ENCODE measurements at places on chromosomes 12 and 14. TPM values are rescaled to one million over a fixed set of nuclear protein-coding genes. Genes with fewer than 3 reads are reported as not detected.

Gene KRT86
- total RNA-seq = not detected

- no peak overlapping the region for H3K27ac ChIP-seq
- H3K4me3 ChIP-seq = no peak overlapping the region
- H3K27me3 ChIP-seq = no peaks in the 10 kb centered on the region
- DNase-seq = no peak
- no peaks in the 10 kb centered on the region for H3K36me3 ChIP-seq
- H3K4me1 ChIP-seq = no peaks in the 10 kb centered on the region
These were observed 9.6 kb downstream of the RPS6KL1 start for GRCh38 chr14:74913393-74913910.

Gene LRP1-AS
- total RNA-seq = not detected

- DNase-seq = no peak
- H3K4me1 ChIP-seq = no peaks in the 10 kb centered on the region
- H3K27me3 ChIP-seq = peaks cover 9% of the 10 kb centered on the region
- H3K36me3 ChIP-seq = no peaks in the 10 kb centered on the region
These were observed 5.3 kb downstream of the NTF3 start for GRCh38 chr12:5437182-5437583.

Gene POLE2
- total RNA-seq = 36.3 TPM

- DNase-seq = no peak
- no peaks in the 10 kb centered on the region for H3K27me3 ChIP-seq
- no peak overlapping the region for H3K27ac ChIP-seq
- no peaks in the 10 kb centered on the region for H3K4me1 ChIP-seq
These were observed 212.9 kb downstream of the NRXN3 start for GRCh38 chr14:78383060-78383459.

GRCh38 chr14:76866456-76866855 is 40.2 kb downstream of the LRRC74A start:
- no peak overlapping the region for H3K4me3 ChIP-seq
- peaks cover 14% of the 10 kb centered on the region for H3K4me1 ChIP-seq
- no peaks in the 10 kb centered on the region for H3K36me3 ChIP-seq
- H3K27me3 ChIP-seq = no peaks in the 10 kb centered on the region
- no peak for DNase-seq
- no peak overlapping the region for H3K27ac ChIP-seq

GRCh38 chr14:76456891-76457586 is 81.1 kb downstream of the ESRRB start:
- H3K4me3 ChIP-seq = no peak overlapping the region
- no peaks in the 10 kb centered on the region for H3K27me3 ChIP-seq
- H3K27ac ChIP-seq = no peak overlapping the region
- H3K36me3 ChIP-seq = no peaks in the 10 kb centered on the region
- no peak for DNase-seq

- H3K27ac ChIP-seq = no peak overlapping the region
- no peak overlapping the region for H3K4me3 ChIP-seq
- H3K36me3 ChIP-seq = no peaks in the 10 kb centered on the region
- H3K4me1 ChIP-seq = peaks cover 9% of the 10 kb centered on the region
- H3K27me3 ChIP-seq = no peaks in the 10 kb centered on the region
- no peak for DNase-seq
These were observed 29.3 kb downstream of the ETV6 start for GRCh38 chr12:11678781-11679180.

GRCh38 chr12:91588874-91589454 is 406.3 kb upstream of the DCN start:
- H3K36me3 ChIP-seq = no peaks in the 10 kb centered on the region
- no peaks in the 10 kb centered on the region for H3K27me3 ChIP-seq
- DNase-seq = no peak
- H3K4me1 ChIP-seq = no peaks in the 10 kb centered on the region

DNA sequence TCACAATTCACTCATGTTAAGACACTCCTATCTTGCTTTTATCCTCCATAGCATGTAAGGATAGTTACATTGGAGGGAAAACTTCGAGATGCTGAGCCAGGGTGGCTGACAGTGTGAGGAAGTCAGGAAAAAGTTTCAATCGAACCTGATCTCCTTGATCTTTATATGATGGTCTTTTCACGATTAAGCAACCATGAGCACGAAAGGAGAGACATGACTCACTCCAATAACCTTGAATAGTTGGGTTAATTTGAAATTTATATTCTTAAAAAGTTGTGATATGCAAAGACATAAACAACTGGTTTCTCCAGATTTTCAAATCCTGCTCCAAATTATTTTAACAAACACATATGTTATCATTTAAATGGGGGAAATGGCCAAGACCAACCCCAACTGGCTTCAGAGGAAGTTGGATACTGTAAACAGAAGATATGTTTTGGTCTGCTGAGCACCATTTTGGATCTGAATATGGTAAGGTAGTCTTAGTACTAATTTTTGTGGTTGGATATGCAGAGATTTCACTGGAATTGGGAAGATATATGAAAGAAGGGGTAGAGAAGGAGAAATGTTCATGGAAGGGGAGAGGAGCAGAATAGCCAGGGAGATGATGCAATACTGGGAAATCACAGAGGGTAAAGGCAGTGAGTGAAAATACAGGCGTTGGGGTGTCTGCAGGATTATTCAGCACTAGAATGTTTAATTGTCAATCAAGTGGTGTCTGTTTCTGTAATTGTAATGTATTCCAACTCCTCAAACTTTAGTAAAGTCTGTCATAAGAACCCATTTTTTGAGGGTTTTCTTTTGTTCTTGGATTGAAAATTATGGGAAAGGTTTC is 185.2 kb upstream of the SLC38A2 start:
- H3K4me1 ChIP-seq = no peaks in the 10 kb centered on the region
- no peaks in the 10 kb centered on the region for H3K36me3 ChIP-seq
- H3K27ac ChIP-seq = no peak overlapping the region
- no peak overlapping the region for H3K4me3 ChIP-seq
- no peaks in the 10 kb centered on the region for H3K27me3 ChIP-seq

DNA sequence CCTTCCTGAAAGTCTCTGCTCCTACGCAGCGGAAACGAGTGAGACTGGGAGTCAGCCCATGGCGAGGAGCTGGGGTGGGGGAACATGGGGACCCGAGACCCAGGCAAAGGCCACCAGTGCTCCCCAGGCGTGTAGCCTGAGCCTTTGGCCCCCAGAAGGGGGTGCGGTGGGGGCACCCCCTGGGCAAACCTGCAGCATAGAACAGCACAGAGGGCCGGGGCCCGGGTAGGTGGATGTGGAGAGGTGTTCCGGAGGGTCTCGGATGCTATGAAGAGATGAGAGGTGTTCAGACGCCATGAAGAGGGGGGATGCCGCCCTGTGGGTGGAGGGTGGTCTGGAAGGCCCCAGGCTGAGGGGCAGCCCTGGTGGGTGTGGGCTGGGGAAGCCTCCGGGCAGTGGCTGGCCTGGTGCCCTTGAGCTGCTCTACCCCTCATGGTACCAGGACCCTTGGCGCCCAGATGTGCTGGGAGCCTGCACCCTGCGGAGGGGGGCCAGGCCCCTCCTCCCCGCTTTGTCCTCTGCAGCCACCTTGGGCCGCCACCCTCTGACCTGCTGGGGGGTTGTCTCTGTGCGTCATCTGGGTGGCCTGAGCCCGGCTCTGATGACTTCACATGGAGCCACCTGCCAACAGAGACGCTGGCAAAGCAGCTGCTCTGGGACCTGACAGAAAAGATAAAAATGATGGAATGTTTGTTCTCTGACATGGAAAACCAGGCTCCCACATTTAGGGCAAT is 83.4 kb downstream of the KIF26A start:
- no peaks in the 10 kb centered on the region for H3K27me3 ChIP-seq
- no peaks in the 10 kb centered on the region for H3K36me3 ChIP-seq
- no peak for DNase-seq
- H3K4me3 ChIP-seq = no peak overlapping the region

Gene FOXM1
- 67.5 TPM for total RNA-seq

DNA sequence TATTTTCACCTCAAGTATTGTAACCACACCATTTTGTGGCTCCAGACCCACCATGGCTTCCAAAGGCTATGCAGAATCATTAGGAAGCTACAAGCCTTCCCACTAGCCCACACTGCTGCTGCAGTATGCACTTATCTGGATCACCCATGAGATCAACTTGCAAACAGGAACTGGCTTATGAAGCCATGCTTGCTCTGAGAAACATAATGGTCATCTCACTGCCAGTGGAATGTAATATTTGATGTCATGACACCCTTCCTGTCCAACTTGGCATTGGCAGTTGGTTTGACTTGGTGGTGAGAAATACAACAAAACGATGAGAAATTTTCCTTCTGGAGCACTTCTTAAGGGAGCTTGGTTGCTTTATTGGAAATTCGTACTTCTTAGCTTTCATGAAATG is 69.3 kb upstream of the FRMD6 start:
- H3K36me3 ChIP-seq = no peaks in the 10 kb centered on the region
- H3K27me3 ChIP-seq = peaks cover 3% of the 10 kb centered on the region
- DNase-seq = no peak

DNA sequence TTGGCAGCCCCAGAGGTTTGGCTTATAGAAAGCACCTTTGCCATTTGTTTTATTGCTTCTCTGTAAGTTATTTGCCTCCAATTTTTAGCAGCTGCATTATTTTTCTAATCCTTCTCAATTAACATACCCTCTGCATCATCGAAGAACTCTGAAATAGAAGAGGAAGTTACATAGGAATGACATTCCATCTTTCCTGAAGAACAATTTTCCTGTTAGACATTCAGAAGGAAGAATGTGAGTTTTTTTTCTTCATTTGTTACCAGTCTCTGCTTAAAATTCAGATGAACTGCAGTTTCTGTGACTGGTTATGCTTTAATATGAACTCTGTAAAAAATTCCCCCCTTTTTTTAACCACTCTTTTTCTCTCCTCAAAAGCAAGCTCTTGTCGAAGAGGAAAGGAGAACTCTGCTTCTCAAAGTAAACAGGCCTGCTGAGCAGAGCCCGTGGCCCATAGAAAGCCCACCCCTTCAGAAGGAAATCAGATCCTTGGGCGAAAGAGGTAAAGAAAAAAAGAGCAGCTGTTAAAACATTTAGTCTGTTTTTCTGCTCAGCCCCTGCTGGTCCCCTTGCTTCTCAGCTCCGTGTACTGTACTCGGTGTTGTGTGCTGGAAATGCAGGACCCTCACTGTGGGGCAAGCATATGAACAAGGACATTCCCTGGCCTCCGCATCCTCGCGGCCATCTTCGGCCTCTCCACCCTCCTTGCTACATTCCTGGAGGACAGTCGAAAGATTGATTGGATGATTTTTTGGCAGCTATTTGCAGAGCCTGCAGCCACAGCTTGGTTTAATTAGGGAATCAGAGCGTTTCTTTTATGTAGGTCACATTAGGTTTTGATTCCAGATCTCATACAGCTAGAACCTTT is 164.4 kb upstream of the LRIG3 start:
- H3K27ac ChIP-seq = no peak overlapping the region
- H3K4me1 ChIP-seq = no peaks in the 10 kb centered on the region
- no peak for DNase-seq
- no peaks in the 10 kb centered on the region for H3K27me3 ChIP-seq

GRCh38 chr12:10235761-10236631 is 23.3 kb downstream of the GABARAPL1 start:
- no peaks in the 10 kb centered on the region for H3K27me3 ChIP-seq
- peaks cover 5% of the 10 kb centered on the region for H3K4me1 ChIP-seq
- H3K36me3 ChIP-seq = no peaks in the 10 kb centered on the region
- H3K4me3 ChIP-seq = no peak overlapping the region
- DNase-seq = peak; percentile 22

DNA sequence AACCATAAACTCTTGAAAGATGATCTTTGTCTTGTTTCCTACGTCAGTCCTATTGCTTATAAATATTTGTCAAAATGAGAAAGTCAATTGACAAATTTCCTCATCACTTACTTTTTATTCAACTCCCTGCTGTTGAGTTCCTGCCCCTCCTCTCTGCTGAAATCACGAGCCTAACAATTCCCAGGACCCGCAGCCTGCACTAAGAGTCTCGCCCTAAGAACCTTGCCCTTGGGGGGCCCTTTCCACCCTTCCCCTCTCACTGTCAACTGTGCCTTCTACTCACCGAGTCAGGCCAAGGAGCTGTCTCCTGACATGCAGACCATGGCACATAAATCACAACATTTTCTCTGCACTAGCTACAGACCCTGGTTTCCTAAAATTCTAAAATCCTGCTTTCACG is 99.0 kb downstream of the STAB2 start:
- H3K27me3 ChIP-seq = no peaks in the 10 kb centered on the region
- H3K27ac ChIP-seq = no peak overlapping the region
- H3K4me1 ChIP-seq = no peaks in the 10 kb centered on the region
- no peaks in the 10 kb centered on the region for H3K36me3 ChIP-seq

DNA sequence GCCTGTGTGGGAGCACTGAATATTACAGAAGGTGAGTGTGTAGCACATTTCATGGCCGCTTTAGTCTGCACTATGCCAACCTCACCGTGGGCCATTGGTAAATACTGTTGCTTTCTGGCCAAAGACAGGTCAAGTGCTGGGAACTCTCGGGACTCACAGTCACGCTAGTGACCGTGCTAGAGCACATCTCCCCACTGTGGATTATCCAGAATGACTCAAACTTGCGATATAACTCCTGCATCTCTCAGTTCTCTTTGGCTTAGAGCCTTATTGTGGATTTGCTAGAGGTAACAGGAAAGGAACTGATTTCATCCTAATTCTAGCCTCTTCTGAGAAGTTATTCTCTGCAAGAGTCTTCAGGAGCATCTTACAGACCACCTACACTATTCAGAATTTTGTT is 86.5 kb downstream of the DAD1 start:
- H3K27ac ChIP-seq = peak overlapping the region; percentile 22
- H3K27me3 ChIP-seq = no peaks in the 10 kb centered on the region
- no peak for DNase-seq
- H3K36me3 ChIP-seq = peaks cover 11% of the 10 kb centered on the region

Data from CD8-positive, alpha-beta memory T cell (primary cell).